ENCODE measurements at places on chromosomes 5 and 9.
A peak's percentile ranks its signal among the peaks of the same experiment; 100 is the strongest.

- DNase-seq = peak; percentile 24
Measured at GRCh38 chr5:13957032-13957645, 12.7 kb upstream of the DNAH5 start.

- no peak for DNase-seq
Measured at GRCh38 chr5:1519631-1520210, 4.0 kb downstream of the LPCAT1 start.

- peak; percentile 33 for DNase-seq
Measured at GRCh38 chr9:91847581-91848091, 102.4 kb downstream of the ROR2 start.

DNA sequence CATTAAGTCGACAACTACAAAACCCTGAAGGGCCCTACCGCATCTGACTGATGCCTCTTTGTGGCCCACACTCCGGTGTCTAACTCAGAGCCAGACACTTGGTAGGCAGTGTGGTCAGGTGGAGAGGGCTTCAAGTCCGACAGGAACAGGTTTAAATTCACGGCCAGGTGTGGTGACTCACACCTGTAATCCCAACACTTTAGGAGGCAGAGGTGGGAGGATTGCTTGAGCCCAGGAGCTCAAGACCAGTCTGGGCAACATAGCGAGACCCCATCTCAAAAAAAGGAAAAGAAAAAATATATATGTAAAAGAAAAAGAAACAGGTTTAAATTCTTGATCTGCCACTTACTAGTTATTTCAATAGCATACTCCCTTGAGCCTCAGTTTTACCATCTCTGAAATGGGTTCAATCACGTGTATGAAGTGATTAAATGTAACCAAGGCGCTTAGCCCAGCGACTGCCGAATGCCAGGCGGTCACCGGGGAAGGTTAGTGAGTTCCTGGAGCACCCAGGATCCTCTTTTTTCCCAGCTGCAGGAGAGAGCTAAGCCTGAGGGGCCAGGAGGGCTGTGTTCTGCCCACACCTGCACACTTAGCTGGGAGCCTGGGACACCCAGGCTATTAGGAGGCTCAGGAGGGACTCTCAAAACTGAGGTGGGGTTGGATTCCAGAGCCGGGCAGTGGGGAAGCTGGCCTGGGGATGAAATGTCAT is 943 bp downstream of the CLTB start:
- DNase-seq = no peak

GRCh38 chr5:123882319-123882964 is 370.5 kb downstream of the CSNK1G3 start:
- DNase-seq = no peak

- DNase-seq = no peak
Measured at GRCh38 chr5:152987131-152987530, 503.3 kb upstream of the GRIA1 start.

GRCh38 chr9:134158753-134159392 is 5.5 kb downstream of the RNU6ATAC start:
- no peak for DNase-seq

DNA sequence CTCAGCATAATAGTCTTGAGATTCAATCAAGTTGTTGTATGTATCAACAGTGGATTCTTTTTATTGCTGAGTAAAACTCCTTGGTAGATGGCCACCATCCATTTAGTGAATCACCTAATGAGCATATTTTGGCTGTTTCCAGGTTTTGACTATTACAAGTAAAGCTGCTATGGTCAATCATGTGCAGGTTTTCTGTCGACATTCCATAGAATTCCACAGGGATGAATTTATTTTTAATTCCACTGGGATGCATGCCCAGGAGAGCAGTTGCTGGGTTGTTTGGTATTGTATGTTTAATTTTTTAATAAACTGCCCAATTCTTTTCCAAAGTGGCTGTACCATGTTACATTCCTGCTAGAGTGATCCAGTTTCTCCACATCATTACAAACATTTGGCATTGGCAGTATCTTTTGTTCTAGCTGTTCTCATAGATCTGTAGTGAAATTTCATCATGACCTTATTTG is 10.5 kb upstream of the S1PR3 start:
- DNase-seq = no peak

DNA sequence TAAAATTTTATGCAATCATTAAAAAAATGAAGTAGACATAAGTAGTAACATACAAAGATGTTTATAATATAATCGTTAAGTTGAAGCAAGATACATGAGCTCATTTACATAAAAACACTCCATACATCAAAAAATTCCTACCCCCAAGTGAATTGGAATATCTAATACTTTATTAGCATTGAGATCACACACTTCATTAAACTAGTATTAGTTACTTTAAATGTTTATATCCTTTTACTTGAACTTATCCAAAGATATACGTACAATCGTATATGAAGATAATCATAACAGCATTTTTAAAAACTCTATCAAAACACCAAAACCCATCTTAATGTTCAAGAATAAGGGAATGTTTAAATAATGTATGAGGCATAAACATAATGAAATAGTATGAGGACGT is 275.1 kb downstream of the RFX3 start:
- DNase-seq = no peak

DNA sequence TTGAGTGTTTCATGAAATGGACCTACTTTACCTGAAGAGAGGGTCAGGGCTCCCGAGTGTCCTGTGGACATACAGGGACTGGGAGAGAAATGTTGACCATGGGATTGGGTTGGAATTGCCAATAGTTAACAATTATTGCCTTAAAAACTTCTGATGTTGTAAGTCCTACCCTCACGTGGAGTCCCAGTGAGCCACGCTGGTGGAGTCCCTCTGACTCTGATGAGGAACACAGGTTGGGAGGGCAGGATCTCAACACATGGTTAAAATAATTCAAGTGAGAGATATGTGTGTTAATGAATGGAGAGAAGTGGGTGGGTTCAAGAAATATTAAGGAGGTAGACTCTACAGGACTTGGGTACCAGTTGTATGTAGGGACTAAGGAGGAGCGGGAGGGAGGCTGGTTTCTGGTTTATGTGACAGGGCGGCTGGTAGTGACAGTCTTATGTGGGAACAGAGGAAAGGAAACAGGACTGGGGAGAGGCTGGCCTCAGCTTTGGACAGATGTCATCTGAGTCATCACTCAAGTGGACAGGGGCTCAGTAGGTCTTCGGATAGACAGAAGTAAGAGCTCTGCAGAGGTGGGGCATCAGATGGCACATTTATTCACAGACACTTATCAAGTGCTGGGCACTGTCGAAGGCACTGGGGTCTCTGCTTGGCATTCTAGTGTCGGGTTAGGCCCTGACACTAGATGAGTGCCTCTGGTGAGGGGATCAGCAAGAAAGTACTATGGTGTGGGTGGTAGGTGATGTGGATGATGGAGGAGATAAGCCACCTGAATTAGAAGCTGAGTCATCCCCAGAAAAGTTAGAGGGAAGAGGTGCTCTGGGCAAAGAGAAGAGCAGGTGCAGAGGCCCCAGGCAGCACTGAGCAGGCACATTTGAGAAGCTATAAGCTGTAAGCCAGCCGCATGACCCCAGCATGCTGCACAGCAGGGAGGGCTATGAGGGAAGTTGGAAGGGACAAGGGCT is 27.2 kb downstream of the MAML1 start:
- DNase-seq = peak; percentile 37

DNA sequence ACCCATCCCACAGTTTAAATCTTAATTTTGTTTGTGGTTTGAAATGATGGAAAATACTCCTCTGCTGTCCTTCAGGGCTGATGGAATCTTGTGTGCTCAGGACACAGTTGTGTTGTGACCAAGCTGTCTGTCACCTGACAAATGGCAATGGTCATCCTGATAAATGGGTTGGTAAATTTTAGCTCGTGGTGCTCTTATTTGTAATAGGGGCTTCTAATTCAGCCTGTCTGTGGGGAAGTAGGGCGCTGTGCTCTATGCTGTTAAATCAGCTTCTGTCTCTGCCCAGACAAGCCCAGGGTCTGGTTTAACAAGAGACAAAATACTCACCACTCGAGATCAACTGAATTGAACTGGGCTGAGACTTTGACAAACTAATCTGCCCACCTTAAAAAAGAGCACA is 4.5 kb downstream of the LRRTM2 start:
- DNase-seq = no peak

DNA sequence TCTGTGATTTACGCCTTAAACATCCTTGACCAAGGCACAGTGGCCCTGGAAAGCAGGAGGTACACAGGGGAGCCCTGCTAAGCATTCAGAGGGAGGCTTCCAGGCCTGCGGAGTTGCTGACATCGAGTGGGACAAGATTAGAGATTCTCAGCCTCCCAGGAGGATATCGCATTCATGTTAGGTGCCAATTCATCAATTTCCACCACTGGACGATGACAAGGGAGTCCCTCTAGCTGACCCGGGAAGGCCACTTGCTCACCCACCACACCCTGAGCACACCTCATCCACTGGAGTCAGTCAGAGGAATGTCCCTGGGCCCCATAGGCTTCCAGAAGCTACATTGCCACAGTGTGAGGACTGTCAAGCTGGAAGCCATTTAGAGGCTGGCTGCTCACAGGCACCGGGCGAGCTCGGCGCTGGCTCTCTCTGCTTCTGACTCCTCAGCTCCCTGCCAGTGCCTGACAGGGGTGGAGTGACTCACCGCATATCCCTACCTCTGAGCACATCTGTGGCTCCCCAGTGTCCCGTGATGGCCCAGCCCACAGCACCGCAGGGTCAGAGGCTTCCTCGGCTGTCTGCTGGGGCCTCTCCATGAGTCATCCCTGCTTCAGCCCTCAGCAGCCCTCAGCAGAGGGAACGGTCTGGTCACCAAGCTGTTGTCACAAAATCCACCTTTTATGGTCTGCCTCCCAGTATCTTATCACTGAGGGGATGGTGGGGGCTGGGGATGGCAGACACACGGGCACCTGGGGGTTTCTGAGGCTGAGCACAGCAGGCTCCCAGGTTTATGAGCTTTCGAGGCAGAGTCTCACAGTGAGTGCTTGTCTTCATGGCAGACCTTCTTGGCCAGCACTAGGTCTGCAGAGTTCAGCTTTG is 117.5 kb downstream of the ZNF608 start:
- DNase-seq = no peak

- no peak for DNase-seq
Measured at GRCh38 chr9:71710856-71711255, 57.5 kb downstream of the CEMIP2 start.

DNA sequence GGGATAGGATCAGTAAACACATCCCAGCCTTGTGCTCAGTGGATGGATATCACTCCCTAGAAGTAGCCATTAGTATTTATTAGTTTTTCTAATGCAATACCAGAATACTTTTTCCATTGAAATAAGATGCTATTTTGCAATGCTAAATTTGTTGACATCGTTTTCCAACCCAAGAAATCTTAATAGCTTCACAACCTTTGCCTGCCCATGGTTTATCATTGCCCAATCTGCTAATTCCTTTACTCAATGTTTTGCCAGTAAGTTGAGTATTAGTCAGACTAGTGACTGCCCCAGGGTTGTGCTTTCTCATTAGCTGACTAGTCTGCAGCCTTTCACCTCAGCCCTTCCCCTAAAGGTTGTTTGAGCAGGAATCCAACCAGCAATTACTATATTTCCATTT is 62.9 kb downstream of the NREP start:
- DNase-seq = no peak

DNA sequence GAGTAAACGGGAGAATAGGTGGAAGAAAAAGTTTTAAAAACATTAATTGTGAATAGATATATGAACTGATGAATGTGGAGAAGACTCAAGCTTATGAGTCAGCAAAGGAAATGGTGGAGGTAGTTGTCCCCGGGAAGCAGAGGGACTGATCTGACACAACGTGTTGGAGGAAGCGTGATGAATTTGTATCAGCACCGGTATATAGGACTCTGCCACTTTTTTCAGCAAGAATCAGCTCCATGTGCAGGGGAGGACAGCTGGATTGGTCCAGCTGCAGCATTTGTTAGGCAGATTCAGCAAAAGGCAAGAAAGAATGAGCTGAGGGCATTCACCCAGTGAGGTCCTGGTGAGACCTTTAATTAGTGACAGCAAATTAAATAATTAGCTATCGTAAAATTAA is 276.0 kb downstream of the TENT4A start:
- no peak for DNase-seq

GRCh38 chr5:3155717-3156116 is 404.2 kb upstream of the IRX2 start:
- DNase-seq = no peak

DNA sequence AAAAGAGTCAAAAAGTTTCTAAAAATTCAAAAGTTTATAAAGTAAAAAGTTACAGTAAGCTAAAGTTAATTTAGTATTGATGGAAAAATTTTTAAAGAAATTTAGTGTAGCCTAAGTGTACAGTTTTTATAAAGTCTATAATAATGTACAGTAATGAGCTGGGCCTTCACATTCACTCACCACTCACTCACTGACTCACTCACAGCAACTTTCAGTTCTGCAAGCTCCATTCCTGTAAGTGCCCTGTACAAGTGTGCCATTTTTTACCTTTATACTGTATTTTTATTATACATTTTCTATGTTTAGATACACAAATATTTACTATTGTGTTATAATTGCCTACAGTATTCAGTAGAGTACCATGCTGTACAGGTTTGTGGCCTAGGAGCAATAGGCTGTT is 239.5 kb upstream of the MAP3K1 start:
- no peak for DNase-seq

DNA sequence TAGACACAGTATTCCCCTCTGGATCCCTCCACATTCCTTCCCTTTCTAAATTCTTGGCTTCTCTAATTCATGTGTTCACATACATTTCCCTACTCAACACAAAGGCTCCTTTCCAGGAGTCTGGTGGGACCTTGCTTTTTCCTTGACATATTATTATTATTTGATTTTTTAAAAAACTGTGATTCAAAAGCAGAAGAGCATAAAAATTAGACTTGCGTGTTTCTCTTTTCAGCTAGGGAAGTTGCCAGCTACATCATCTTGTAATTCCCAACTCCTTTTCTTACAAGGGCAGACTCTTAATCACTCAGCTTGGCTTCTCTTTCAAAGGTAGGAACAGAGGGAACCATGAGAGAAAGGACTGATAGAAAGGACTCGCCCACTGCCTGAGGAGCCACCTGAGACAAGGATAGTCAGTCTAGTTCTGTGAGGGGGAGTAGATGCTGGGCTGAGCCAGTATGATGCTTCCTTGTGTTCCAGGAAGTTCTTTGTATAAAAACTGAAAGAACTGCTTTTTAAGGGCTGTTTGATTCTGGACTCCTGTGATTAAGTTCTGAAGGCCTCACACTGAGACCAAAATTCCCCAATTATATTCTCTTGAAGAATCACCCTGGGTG is 51.0 kb upstream of the DPYSL3 start:
- no peak for DNase-seq

- no peak for DNase-seq
Measured at GRCh38 chr5:160923936-160924710, 72.1 kb upstream of the ATP10B start.

GRCh38 chr5:88503041-88503345 is 234.3 kb upstream of the TMEM161B start:
- DNase-seq = no peak

DNA sequence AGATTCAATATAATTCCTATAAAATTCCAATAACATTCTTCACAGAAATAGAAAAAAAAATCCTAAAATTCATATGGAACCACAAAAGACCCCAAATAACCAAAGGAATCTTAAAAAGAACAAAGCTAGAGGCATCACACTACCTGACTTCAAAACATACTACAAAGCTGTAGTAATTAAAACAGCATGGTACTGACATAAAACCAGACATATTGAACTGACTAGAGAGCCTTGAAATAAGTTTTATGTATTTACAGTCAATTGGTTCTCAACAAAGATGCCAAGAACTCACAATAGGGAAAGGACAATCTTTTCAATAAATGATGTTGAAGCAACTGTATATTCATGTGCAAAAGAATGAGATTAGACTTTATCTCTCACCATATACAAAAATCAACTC is 36.9 kb downstream of the BTNL9 start:
- no peak for DNase-seq

- no peak for DNase-seq
Measured at GRCh38 chr9:4566806-4567205, 76.5 kb downstream of the SLC1A1 start.
